Nucleus accumbens (tissue), 56 donors: ENCODE measurements at places on chromosomes 1 and 21.

- DNase-seq, result no peak
Measured at GRCh38 chr1:162639718-162640117, 7.5 kb downstream of the DDR2 start.

DNA sequence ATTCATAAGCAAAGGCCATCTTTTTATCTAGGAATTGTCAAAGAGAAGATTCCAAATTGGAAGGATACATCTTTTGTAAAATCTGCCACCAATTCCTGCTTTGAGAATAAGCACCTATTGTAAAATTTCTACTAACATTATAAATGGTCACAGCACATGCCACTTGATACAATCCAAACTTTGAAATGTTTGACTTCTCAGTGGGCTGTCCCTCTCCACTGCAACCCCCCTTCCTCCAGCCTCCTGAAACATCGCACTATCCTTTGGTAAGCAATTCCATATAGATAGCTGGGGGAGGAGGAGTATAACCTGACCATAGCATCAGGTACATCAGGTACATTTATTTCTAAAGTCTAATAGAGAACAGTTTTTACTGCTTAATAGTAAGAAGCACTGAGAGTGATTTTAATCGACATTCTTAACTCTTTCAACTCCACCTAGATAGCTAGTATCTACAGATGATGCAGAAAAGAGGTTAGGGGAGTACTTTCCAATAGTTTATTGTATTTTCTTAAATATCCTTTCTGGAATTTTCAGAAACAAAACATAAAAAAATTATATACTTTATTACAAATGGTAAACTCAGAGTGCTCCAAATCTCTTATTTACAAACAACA is 2.9 kb downstream of the JUN start:
- DNase-seq, result no peak

DNA sequence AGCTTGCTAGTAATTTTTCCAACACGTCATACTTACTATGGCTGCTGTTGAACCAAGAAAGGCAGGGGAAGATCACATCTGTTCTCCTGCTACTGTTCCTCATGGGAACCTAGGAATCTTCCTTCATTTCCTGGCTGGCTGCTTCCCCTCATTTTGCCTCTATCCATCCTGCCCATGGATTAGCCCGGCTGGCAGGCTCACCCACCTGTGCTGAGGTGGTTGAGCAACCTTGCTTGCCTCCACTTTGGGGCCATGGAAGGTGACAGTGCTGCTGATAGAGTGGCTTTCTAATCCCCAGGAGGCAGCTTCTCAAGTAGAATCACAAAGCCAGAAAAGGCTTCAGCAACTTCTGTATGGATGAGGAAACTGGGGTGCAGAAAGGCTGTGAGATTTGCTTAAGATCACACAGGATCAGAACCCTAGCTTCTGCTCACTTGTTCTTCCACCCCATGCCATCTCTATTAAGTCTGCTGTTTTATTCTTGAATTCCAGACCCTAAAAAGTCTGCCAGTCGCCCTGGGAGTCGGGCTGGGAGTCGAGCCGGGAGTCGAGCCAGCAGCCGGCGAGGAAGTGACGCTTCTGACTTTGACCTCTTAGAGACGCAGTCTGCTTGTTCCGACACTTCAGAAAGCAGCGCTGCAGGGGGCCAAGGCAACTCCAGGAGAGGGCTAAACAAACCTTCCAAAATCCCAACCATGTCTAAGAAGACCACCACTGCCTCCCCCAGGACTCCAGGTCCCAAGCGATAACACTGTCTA is 6.2 kb upstream of the BMP8A start:
- peak; percentile 32 for DNase-seq

DNA sequence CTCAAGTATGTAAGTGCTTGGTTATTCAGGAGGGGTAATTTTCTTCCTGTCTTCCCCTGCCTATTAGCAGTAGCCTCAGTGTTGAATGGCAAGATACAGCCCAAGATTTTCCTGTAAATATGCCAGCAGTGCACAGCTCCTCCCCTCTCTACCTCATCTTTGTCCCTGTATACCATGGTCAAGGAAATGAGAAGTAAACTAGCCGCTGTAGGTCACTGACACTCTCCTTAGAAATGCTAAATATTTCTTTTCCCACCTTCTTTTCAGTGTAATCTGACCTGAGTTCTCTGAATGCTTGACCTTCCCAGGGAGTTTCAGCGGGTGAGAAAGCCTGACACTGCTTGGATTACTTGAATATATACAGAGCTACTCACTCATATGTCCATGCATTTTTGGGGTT is 84.1 kb upstream of the ZNF326 start:
- DNase-seq, result no peak

DNA sequence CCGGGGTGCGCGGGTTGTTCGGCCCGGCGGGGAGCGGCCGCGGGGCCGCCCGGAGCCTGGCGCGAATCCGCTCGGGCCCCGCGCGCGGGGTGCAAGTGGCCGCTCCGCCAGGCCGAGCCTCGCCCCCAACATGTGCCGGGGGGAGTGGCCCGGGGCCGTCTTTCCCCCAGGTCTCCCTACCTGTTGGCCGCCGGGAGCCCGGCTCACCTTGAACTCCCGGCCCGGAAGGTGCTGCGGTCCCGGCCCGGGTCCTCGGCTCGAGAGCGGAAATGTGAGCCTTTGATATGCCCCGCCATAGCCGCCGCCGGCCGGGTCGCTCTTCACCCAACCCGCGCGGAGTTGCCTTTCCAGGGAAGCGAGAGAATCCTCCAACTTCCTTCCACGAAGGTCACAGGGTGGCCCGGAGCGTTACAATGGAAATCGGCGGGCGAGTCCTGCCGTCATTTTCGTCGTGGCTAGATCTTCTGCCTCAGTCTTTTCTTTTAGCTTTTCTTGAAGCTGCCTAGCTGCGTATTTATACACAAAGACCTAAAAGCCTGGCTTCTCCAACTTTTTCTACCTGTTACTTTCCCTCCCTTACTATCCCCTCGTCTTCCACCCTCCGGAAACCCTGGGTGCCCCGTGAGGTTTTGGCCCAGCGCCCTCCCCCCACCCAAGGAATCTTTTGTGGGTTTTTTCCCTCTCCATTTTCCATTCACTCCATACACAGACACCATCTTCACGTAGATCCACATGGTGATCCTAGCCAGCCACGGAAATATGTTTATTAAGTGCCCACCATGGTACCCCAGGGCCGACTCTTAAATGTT is 867 bp downstream of the PTGFRN start:
- DNase-seq, result no peak

DNA sequence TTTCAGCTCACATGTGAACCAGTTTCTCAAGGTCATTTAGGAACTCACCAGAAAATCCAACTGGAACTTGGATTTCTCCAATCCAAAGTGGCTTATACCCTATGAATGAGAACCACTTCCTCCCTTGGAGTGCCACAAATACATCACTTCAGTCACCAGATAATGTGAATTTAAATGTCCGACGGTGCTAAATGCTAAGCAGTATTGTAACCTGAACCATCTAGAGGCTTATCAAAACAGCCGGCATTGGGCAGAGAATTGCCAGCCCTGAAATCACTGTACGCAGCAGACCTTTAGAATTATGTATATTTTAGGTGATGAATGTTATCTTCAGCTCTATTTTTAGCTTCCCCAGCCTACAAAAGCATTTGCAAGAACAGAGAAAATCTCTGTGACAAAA is 76.8 kb upstream of the COX20 start:
- DNase-seq, result no peak

GRCh38 chr1:201946224-201946908 is at the start of gene LMOD1:
TSS of gene LMOD1 (minus strand) at chr1:201946548. CDS start at chr1:201946340, 208 bp downstream.
- peak; percentile 16 for DNase-seq

DNA sequence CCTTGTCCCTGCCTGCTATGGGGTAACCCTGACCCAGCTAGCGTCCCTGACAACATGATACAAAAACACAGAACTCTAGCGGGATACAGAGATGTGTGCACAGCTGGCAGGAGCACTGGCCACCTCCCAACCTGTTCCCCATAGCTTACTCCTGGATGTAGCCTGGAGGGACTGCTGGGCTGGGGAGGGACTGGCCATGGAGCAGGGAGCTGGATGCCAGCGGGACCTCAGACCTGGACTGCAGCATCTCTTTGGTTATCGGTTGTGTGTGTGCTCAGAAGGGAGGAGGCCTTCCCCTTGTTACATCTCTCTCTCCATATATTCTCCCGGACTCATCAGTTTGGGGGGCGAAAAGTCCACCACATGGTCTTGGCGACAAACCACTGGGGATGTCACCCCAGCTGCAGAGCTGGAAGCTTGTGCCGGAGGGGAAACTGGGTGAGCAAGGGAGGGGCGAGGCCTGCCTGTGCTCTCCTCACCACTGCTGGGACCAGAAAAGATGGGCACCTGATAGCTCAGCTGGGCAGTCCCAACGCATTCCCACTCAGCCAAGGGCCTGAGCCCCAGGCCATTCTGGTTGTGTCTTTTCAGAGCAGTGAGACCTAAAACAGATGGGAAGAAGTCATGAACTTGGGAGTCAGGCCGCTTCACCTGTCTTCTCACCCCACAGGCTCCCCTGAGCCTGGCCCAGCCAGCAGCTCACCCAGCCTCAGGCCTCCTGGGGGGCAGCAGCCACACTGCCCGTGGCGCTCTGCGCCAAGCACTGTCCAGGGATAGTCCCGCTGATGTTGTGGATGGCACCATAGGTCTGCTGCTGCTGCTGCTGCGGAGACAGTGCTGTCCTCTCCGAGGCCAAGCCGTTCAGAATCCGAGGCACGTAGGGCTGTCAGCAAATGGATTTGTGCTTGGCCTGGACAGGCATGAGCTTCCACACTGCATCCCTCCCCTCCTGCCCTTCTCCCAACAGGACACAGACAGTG is 35.6 kb downstream of the TMEM63A start:
- DNase-seq, result no peak

DNA sequence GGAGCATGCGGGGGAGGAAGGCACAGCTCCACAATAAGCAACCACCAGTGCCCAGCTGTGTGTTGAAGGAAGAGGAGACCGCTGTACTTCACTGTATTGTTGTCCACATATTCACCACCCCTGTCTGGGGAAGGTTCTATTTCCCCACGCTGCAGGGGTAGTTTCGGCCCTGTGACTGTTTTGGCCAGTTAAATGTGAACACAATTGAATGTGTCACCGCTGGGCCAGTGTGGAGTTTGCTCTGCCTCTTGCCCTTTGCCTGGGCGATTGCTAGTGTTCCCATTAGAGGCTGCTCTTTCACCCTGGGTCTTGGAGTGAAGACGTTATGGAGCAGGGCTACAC is 32.6 kb downstream of the UBE4B start:
- DNase-seq, result no peak

DNA sequence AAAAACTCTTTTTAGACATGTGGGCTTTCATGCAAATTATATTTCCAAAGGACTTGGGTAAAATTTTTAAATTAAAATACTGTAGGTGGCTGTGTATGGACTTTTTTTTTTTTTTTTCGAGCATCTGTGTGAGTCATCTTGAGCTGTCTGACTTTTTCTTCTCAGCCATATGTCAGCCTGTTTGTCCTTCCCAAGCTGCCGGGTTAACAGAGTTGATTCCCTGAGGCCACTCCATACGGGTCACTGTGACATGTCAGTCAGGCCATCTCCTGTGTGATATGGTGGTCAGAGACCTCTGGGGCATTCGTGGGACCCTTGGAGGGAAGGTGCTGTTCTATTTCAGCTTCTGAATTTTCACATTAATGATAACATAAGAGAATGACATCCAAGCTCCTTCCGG is 148.3 kb downstream of the KCNJ6 start:
- no peak for DNase-seq

DNA sequence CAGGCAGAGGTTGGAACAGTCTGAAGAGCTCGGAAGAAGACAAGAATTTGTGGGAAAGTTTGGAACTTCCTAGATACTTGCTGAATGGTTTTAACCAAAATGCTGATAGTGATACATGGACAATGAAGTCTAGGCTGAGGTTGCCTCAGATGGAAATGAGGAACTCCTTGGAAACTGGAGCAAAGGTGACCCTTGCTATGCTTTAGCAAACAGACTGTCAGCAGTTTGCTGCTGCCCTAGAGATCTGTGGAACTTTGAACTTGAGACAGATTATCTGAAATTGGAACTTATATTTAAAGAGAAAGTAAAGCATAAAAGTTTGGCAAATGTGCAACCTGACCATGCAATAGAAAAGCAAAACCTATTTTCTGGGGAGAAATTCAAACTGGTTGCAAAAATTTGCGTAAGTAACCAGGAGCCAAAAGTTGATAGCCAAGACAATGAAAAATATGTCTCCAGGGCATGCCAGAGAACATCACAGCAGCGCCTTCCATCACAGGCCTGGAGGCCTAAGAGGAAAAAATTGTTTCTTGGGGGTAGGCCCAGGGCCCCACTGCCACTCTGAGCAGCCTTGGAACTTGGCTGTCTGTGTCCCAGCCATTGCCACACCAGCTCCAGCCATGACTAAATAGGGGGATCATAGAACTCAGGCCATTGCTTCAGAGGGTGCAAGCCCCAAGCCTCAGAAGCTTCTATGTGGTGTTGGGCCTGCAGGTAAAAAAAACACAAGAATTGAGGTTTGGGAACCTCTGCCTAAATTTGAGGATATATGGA is 675.3 kb downstream of the LTN1 start:
- DNase-seq, result no peak

DNA sequence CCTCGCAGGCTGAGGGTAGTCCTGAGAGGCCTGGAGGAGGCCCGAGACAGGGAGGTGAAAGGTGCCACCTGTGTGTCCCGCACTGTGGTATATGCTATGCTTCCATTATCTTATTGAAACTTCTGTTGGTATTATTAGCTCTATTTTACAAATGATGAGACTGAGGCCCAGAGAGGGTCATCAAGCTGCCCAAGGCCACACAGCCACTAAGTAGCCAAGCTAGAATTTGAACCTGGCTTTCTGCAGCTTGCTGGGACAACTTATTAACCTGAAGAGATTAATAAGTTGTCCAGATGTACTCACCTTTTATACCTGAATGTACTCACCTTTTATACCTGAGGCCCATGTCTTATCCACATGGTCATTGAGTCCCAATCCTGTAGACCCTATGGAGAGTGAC is 83.0 kb downstream of the EPHB2 start:
- DNase-seq, result no peak

DNA sequence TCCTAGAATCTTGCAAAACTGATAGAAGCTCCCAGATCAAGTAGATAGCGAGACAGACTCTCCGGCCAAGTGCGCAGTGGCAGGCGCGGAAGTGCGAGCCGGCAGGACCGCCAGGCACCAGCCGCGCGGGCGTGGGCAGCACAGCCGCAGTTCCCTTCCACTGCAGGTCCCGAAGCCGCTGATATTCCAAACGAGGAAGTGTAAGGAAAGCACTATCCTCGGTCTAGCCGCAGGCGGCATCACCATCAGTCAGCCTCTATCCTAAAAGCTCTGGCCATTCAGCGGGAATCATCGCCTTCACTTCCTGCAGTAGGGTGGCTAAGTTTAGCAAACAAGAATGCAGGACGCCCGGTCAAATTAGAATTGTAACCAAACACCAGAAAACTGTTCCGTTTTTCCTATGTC is 710 bp downstream of the GLRX2 start:
- DNase-seq, result peak; percentile 36

DNA sequence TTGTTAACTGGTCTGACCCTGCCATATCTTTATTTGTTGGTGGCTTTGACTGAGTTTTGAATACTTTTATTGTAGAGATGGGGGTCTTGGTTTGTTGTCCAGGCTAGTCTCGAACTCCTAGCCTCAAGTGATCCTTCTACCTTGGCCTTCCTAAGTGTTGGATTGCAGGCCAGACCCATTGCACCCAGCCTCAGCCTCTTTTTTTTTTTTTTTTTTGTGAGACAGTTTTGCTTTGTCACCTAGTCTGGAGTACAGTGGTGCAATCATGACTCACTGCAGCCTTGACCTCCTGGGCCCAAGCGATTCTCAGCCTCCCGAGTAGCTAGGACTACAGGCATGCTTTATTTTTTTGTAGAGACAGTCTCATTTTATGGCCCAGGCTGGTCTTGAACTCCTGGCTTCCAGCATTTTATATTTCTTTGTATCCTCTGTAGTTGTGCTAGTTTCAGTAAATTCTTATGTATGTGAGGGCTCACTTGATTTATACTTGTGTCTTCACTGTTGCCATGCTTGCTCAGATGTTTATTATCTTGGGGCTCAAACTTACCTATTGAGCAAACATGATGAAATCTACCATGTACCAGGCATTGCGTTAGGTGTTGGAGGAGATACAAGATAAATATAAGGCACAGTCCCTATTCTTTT is 24.1 kb downstream of the THRAP3 start:
- no peak for DNase-seq
